Activated CD4-positive, alpha-beta T cell treated with anti-CD3 and anti-CD28 coated beads for 4 hours (primary cell): ENCODE measurements at places on chromosomes 2 and 18.

DNA sequence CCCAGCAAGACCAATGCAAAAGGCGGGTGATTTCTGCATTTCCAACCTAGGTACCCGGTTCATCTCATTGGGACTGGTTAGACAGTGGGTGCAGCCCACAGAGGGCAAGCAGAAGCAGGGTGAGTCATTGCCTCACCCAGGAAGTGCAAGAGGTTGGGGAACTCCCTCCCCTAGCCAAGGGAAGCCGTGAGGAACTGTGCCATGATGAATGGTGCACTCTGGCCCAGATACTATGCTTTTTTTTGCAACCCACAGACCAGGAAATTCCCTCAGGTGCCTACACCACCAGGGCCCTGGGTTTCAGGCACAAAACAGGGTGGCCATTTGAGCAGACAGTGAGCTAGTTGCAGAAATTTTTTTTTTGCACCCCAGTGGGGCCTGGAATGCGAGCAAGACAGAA lies 662.6 kb upstream of the ACVR2A start:
- peak; percentile 40 for DNase-seq

- no peak for DNase-seq
Observed at GRCh38 chr2:207873794-207874193, 104.1 kb upstream of the FZD5 start.

GRCh38 chr2:205857520-205858237 lies 175.4 kb downstream of the NRP2 start:
- no peak for DNase-seq

- no peak for DNase-seq
Observed at GRCh38 chr2:54614819-54615218, 108.6 kb upstream of the EML6 start.

GRCh38 chr2:126719833-126720351 lies 63.9 kb downstream of the GYPC start:
- DNase-seq, result no peak

GRCh38 chr2:76202866-76203265 lies 492.2 kb upstream of the GCFC2 start:
- no peak for DNase-seq

- peak; percentile 16 for DNase-seq
Observed at GRCh38 chr2:85853499-85854165, 35.2 kb downstream of the ST3GAL5 start.

DNA sequence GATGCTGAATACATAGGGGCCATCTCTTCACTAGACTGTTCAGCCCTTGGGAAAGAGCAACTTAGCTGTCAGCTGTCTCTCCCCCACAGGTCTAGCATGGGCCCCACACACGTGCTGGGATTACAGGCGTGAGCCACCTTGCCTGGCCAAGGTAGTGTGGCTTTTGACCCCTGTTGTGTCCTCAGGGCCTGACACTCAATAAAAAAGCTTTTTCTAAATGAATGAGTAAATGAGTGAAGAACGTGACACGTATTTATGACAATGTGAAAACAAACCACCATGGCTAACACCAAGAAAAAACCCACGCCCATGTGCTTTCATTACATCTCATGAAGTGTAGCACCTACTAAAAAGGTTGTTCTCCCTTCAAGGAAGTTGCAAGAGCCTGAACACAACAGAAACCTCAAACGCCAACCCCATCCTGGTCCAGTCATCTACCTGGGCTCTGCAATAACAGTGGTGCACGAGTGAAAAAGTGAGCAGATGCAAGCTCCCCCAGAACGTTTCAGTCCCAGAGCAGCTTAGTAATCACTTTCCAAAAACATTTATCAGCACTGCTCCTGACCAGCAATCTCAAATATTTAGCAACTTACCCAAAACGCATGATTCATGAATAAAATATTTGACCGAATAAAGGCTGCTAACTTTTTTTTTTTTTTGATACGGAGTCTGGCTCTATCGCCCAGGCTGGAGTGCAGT lies 3.4 kb downstream of the WDFY1 start:
- peak; percentile 52 for DNase-seq

DNA sequence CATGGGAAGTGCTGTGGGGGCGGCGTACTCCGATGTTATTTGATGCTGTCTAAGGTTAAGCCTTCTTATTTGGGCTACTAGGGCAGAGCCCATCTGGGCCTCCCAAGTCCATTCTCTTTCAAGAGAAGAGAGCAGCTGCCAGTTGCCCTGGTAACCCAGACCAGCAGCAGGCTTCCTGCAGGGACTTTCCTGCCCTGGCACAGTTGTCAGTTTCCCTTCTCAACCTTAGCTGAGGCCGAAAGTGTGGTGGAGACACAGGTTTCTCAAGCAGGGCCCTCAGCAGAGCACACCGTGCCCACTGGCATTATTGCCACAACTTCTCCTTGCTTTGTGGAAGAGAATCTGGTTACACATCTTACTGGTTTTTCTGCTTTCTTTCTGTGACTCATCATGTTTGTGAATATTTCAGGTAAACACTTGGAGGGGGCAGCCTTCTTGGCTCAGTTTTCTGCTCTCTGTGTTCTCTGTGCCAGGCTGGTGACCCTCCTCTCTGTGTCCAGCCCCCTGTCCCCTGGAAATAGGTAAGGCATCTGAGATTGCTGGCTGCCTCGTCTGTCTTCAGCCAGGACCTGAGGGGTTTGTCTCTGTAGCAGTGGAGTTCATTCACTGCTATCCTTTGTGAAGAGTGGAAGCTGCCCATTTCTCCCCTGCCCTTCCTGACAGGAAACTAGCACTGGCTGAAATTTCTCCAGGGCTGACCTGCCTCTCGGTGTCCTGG lies 111.0 kb downstream of the B3GNT2 start:
- DNase-seq, result no peak
